Jurkat, Clone E6-1 (cell line): ENCODE measurements at places on chromosomes 2 and 18.

DNA sequence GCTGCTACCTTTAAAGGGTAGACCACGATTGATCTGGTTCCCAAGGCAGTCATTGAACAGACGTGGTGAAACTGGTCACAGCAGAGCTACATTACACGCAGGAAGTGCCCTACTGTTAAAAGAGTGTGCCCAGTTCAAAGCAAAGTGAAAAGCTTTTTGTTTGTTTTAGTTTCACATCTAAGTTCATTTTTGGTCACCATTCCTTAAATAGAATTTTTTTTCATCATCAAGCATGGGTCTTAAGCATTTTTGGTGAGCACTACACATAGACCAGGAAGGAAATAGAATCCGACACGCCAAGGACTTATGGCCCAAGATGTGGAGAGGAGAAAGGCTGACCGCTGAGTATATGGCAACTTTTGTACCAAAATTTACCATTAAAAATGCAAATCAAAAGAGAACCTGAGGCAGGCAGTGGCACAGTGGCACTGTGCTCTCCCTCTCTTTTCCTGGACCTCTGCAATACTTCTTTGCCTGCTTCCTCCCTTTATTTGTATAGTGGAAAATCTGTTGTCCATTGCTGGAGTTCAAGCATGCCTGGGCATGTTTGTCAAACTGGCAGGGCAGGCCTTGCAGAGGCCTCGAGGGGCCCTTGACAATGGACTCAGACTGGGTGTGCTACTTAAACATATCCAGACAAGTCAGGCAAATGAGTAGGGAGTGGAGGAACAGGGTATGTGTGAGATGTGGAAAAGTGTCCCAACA is 42.6 kb upstream of the HNRNPA3 start:
- no peak for DNase-seq

DNA sequence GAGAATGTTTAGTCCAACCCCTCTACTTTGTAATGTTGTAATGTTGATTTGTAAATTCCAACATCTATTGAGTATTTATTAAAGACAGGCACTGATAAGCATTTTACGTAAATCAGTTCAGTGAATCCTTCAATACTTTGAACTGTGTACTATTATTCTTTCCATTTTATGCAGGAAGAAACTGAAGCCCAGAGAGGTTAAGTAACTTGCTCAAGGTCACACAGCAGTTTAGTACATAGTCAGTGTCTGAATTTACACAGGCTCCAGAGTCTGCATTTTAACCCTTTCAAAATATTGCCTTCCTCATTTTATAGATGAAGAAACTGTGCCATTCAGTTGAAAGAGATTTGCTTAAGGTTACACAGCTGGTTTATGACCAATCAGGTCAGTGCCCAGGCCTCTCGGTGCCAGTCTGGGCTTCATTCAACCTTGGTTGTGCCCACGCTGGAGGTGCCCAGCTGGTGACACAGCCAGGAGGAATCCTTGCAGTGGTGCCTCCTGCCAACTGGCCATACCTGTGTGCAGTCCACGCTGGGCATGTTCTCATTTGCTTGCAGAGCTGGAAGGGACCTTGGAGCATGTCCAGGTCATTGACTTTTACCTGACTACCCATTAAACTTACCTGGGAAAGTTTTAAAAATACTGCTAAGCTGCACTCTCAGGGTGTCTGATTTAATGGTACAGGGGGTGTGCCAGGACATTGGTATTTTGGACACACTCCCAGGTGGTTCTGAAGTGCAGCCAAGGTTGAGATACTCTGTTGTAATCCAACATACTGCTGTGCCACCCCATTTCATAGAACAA is 74.3 kb upstream of the CYRIA start:
- DNase-seq: no peak

- no peak for DNase-seq
Measured at GRCh38 chr2:46131-46470, 204 bp downstream of the FAM110C start.

DNA sequence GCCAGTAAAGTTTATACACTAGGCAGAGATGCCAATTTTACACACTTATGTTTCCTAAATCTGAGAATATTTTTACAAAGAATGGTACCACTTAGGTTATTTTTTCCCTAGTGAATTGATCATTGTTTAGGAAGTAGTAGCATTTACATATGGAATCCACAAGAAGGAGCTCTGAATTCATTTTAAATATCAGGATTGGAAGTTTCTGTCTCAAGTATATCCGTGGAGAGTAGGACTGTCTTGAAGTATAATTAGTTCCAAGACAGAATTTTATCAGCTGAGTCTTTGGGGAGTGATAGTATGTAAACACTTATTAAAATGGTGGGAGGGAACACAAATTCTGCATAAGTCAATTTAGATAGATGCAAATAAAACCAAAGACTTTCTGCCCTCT is 82.3 kb upstream of the FAM98A start:
- DNase-seq: no peak

DNA sequence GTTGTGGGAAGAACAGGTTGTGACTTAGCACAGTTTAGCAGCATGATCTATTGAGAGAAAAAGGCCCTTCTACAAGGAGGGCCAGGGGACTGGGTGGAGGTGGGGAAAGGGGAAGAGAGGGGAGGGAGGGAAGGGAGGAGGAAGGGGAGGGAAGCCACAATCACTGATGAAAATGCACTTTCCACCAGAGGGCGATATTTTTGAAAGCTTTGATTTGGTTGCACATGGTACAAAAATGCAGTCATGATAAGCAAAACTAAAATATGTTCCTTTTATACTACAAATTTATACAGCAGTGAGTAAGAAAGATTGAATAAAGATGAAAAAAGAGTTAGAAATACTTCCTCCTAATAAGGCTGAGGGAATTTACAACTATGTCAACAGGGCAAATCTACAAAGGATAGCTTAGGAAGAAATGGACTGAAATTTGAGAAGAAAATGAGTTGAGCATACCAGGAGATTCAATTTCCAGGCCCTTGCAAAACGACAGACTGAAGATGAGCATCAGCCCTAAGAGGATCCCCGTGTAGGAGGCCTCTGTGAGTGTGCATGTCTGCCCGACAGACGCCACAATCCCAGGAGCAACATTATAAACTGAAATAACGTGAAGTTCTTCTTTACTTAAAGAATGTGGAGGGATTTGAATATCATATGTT is 17.2 kb downstream of the SH3YL1 start:
- peak; percentile 76 for DNase-seq

GRCh38 chr2:112995346-112995920 is 9.8 kb upstream of the IL36A start:
- DNase-seq: no peak

DNA sequence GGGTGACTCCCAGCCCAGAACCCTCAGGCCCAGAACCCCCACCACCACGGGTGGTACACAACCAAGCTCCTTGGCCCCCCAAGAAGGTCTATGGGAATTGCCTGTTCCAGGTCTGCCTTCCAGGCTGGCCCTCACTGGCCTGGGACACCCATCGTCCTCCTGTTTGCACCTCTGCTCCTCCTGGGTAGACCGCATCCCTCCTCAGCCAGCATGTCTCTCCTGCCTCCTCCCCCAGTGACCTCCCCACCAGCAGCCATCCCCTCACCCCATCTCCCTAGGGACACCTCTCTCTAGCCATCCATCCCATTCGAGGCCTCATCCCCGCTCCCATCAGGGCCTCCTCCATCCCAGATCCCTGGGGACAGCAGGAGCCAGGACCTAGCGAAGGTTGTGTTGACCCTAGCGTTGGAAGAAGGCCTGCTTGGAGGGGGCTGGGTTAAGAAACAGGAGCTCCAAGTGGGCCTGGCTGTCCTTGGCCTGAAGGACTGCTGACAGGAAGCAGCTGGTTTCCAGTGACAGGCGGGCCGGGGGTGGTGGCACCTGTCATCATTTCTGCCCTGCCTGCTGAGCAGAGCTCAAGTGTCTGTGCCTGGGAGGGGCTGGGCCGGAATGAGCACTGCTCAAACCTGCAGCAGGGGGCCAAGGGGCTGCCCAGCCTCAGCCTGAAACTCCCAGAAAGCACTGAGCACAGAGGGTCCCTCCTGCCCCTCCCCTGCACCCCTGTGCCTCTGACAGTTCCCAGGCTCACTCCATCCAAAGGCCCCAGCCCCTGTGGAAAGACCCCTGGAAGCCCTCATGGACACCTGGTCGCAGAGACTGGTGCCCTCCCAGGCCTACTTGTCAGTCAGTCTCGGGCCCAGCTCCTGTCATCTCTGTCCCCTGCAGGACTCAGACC is 96.0 kb upstream of the OTOS start:
- DNase-seq: no peak

- DNase-seq: no peak
Measured at GRCh38 chr18:39959839-39960238, 1995.2 kb upstream of the PIK3C3 start.

DNA sequence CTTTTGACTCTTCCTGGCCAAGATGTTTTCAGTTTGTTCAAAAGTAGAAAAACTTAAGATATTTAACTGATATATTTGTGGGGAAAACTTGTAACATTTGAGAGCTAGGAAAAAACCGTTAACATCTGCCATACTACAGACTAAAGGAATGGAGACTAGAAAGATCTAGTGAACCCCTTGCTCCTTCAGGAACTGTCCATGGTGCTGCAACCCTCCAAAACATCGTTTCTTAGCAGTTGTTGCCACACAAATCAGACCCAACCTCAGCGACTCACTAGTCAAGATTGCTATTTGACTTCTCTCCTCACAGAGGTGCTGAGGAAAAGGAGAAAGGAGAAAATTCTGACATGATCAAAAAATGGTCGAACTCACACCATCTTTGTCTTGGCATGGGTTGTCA is 393.8 kb upstream of the LYPD1 start:
- DNase-seq: peak; percentile 28

DNA sequence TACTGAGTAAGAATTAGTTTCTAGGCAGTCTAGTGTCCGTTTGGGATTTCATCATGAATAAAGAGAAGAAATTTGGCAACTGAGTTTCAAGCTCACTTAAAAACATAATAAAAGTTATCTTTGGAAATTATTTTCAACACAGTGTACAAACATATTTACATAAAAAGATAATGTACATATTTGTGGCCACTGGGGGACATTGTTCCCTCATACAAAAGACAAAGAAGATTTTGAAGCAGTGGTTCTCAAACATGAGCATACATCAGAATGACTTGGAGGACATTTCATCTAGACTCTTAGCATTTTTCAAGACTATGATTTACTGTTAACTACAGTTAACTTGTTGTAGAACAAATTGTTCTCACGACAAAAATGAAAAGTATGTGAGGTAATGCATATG is 15.7 kb upstream of the TTC21B start:
- no peak for DNase-seq

DNA sequence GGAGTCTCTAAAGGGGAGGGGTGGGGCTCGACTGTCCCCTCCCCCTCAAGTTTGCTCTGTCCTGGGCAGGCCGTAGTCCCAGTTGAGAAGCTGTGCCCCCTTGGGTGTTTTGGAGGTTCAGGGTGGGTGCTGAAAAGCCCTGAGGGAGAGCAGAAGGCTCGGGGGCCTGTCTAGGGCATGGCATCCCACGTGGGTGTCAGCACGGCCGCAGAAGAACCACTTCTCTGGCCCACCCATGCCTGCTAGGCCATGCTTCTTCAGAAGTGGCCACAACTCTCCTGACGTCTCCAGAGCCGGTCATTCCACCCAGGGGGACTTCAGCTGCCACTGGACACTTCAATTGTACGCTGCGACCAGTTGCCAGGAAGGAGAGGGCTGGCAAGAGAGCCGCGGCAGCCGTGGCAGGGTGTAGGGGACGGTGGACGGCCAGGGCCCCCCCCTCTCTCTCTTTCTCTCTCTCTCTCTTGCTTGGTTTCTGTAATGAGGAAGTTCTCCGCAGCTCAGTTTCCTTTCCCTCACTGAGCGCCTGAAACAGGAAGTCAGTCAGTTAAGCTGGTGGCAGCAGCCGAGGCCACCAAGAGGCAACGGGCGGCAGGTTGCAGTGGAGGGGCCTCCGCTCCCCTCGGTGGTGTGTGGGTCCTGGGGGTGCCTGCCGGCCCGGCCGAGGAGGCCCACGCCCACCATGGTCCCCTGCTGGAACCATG is at the start of gene INPP5D:
Gene INPP5D (plus strand): TSS at position 546 of the 704 bp plus-strand sequence. CDS start 137 bp downstream, at position 683.
- peak; percentile 91 for DNase-seq

- DNase-seq: no peak
Measured at GRCh38 chr2:16005816-16006536, 65.6 kb downstream of the MYCN start.

DNA sequence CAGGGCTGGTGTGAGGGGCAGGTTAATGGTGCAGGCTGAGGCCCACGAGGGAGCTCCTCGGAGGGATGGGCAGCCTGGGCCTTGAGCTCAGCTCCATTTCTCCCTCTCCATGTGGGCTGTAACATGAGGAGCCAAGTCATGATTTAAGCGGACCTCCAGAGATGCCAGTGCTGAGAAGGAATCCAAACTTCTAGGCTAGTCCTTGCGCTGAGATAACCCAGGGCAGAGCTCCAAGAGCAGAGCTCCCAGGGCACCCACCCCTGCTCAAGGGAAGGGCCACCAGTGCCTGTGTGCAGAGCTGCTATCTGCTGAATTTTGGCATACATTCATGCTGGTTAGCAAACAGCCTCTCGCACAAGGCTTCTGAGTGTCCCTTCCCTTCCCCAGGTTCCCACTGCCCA is 95.1 kb downstream of the MRO start:
- DNase-seq: no peak

GRCh38 chr2:185745864-185746859 is 7.6 kb downstream of the FSIP2 start:
- no peak for DNase-seq

DNA sequence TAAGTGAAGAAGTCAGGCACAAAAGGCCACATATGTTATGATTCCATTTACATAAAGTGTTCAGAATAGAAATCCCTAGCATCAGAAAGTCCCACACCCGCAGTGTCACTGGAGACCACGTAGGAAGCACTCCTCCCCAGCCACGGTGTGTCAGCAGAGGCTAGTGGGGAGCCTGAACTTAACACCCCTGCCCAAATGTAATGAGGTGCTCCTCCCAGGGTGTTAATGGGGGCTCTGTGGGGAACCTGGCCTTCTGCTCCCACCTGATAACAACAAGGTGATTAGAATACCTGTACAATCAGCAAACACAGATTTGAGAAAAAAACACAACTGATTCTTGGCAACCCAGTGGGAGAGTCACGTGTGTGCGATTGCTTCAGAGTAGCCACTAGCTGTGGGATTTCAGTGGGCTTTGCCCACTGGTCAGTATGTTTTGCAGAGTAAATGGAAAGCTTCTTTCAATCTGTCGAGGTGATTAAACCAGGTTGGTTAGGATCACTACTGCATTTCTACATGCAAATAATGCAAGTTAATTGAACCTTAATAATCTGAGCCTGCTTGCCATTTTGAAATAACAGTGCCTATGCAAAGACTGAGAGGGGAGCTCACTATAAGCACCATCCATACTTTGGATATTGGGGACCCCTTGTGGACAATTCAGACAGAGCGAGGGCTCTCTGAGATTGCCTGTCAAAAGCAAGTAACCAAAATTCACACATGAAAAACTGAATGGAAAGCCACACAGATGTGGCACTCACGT is 20.6 kb upstream of the ATRAID start:
- peak; percentile 63 for DNase-seq
